Cortex of kidney (tissue), 1 donor: ENCODE measurements at places on chromosomes 6 and 20.

DNA sequence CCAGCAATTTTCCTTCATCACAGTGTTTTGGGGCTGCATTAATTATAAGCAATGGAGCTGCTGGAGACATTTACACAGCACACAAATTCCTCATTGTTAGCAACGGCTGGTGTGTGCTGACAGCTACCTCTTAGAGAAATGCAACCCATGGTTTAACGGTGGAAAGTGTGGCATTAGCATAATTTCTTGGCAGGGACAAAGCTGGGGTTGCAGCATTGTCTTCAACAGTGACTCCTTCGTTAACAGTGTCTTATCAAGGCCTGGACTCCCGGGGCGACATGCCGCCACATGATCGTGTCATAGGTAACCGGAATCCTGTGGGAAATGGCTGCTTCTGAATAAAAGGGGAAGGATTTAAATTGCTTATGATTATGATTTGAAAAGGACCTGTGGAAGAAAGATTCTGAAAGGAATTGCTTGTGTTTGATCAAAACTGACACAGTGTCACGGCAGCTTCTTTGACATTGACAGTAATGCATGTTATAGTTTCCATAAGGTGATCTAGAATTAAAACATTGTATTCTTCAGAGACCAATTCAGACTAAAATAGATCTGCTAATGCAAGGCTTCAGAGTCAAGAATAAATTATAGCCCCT, 128.0 kb downstream of the UST start:
- DNase-seq = no peak

DNA sequence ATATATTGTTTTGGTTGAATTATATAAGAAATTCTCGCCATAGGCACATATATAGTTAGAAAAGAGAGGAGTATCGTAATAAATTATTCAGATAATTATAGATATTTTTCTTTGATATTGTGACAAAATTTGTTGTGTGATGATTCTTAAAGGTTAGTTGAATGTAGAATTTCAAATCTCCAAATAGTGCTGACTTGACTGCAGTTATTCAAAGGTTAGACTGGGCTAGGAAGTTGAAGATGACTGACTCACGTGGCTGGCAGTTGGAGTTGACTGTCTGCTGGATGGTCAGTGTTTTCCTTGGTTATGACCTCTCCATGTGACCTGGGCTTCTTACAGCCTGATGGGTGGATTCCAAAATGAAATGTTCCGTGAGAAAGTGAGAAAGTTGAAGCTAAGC, 55.3 kb downstream of the FLRT3 start:
- no peak for DNase-seq

GRCh38 chr6:163683105-163683622, 268.6 kb downstream of the QKI start:
- no peak for DNase-seq

DNA sequence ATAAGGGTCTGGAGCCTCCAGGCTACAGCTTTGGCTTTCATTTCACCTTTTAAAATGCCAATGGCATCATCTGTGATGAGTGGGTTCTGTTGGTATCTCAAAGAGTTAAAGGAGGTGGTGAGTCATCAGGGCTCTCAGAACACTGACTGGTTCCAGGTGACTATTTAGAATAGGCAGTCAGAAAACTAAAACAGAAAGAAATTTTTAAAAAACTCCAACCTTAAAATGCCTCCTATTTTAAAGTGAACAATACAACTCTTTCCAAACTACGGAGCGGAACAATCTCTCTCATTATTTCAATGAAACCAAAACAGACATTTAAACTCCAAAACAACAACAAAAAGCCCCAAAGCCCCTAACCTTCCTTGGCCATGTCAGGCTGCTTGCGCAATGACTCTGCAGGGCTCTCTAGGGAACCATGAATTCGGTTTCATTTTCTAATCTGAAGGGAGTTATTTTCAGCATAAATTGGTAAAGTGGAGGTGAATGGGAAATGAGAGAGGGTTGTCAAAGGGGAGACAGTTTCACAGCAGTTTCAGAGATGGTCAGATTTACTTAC, 194.9 kb downstream of the KIF6 start:
- no peak for DNase-seq

- DNase-seq = no peak
Measured at GRCh38 chr6:79670789-79671188, 39.7 kb downstream of the SH3BGRL2 start.

GRCh38 chr6:42304053-42304712, 86.5 kb upstream of the MRPS10 start:
- DNase-seq = no peak
